Activated CD8-positive, alpha-beta T cell treated with anti-CD3 and anti-CD28 coated beads for 36 hours (primary cell): ENCODE measurements at places on chromosomes 4 and X. TPM values are rescaled to one million over a fixed set of nuclear protein-coding genes. Genes with fewer than 3 reads are reported as not detected.

Gene PCDH18
- not detected for total RNA-seq

Gene FAM184B
- not detected for total RNA-seq

Gene CT47B1
- not detected for total RNA-seq

Gene IGFBP7
- not detected for total RNA-seq

Gene TMEM154
- total RNA-seq, result 12.2 TPM

Gene COL25A1
- not detected for total RNA-seq

Gene PUDP
- total RNA-seq, result 16.6 TPM

Gene KCTD8
- total RNA-seq, result not detected
